ENCODE measurements at places on chromosomes 1 and 21.

GRCh38 chr1:158068918-158069317 lies 75.5 kb downstream of the KIRREL1 start:
- no peak for DNase-seq

DNA sequence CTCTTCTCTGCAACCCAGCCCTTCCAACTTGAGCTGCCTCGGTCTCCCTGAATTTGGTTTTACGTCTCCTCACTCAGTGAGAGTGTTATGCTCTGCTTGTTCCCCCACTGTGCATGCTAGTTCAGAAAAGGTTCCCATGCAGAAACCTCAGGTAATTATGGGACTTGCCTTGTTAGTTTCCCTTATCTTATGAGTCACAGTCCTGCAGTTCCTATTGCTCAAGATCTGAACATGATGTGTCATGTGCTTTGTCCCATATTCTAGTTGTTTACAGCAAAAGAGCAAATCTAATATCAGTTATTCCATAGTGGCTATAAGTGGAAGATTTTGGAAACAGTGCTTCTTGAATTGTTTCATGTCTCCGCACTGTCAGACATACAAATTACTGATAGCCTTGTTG lies 74.4 kb downstream of the DUSP10 start:
- no peak for DNase-seq

- no peak for DNase-seq
Observed at GRCh38 chr1:5713101-5714010, 278.9 kb downstream of the NPHP4 start.

GRCh38 chr1:1906185-1907097 lies 8.6 kb upstream of the CALML6 start:
- DNase-seq: peak; percentile 63

DNA sequence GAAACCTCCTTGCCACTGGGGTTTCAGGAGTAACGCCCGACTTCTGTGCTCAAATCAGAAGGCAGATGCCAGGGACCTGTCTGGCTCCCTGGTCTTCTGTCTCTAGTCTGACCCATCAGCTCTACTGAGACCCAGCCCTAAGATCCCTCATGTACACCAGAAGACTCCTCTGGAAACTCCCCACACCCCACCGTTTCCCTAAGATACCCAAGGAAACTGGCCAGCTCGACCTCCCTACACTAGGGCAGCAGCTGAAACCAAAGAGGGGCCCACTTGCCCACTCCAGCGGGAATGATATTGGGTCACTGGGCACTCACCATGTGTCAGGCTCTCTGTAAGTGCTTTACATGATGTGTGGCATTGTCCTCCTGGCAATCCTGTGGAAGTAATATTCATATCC lies 469 bp upstream of the S100A16 start:
- DNase-seq: no peak
